Activated CD8-positive, alpha-beta memory T cell treated with anti-CD3 and anti-CD28 coated beads, Interleukin-2, amount 50 U/mL, for 4 hours (primary cell): ENCODE measurements at places on chromosomes 1 and 21.

GRCh38 chr1:200428482-200429205 lies 18.8 kb upstream of the ZNF281 start:
- no peak for DNase-seq

- no peak for DNase-seq
These were observed 67.9 kb upstream of the EFHD2 start for GRCh38 chr1:15341634-15342407.

- DNase-seq: no peak
These were observed 115.6 kb upstream of the SLC45A1 start for GRCh38 chr1:8202182-8202905.

GRCh38 chr1:44806025-44806703 lies 987 bp downstream of the DYNLT4 start:
- DNase-seq: no peak

- no peak for DNase-seq
These were observed 212.6 kb downstream of the GREM2 start for GRCh38 chr1:240399381-240399780.

- no peak for DNase-seq
These were observed 908.2 kb upstream of the ADGRL2 start for GRCh38 chr1:80892539-80892938.
